Fibroblast of skin of right quadriceps (primary cell): ENCODE measurements at places on chromosomes 7 and 10.

- no peak for DNase-seq
Observed at GRCh38 chr10:47370878-47371277, 13.2 kb downstream of the ZNF488 start.

- no peak for DNase-seq
Observed at GRCh38 chr10:591646-592045, 97.8 kb downstream of the DIP2C start.

DNA sequence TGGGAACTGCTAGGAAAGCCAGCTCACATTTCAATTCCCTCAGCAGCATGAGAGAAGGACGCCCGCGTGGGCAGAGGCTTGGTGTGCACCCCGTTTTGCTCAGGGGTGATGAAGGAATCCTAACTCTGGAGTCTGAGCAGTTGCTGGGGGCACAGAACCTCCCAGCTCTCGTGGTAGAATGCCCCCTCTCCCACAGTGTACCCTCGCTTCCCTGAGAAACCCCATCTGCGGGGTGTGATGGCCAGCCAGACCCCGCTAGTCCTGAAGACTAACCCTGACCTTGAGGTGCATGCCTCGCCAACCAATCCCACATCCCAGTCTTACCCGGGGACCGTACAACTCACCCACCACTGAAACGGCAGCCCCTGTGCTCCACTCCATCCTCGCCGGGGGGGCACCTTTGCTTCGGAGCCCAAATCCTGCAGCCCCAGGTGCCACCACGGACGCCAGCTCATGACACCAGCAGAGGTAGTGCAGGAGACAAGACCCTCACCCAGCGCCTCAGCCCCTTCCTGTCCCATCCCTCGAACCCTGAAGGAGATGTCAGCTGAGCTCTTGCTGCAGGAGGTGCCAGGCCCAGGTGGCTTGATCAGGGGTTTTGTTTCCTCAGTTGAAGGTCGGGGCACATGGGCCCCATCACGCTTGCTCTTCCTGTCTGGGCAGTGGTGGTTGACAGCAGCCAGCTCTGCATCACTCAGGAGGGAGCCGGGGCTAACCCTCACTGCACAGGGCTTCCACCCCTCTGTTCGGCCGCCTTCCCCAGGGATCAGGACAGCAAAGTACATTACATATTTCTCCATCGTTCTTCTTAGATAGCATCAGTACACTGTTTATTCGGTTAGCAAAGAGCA is 236.5 kb downstream of the MGMT start:
- DNase-seq: no peak

DNA sequence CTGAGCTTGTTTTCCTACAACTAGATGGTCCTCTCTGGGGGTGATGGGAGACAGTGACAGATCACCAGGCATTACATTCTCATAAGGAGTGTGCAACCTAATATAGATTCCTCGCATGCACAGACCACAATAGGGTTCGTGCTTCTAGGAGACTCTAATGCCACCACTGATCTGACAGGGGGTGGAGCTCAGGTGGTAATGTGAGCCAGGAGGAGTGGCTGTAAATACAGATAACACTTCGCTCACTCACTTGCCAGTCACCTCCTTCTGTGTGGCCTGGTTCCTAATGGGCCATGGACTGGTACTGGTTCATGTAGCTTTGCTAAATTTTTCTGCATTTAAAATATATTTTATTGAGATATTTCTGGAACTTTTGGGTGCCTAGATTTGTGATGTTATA is 202.3 kb upstream of the ZNF32 start:
- DNase-seq: no peak

DNA sequence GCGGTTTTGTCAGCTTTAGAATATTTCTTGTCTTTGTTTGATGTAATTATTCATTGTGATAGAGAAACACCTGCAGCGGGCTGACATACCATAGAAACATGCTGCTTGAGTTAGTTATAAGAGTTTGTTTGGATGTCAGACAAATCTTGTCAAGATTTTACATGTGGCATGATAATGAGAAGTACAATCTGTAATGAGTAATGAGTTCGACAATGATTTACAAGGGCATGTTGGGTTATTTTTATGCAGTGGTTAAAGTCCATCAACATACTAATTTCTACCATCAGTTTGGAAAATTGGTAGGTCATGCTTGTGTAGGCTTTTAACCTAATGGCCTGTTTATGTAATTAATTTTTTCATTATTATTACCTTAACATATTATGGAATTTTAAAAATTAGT is 31.3 kb downstream of the FZD1 start:
- DNase-seq: no peak

GRCh38 chr7:22872096-22872807 is 49.6 kb upstream of the TOMM7 start:
- DNase-seq: no peak

DNA sequence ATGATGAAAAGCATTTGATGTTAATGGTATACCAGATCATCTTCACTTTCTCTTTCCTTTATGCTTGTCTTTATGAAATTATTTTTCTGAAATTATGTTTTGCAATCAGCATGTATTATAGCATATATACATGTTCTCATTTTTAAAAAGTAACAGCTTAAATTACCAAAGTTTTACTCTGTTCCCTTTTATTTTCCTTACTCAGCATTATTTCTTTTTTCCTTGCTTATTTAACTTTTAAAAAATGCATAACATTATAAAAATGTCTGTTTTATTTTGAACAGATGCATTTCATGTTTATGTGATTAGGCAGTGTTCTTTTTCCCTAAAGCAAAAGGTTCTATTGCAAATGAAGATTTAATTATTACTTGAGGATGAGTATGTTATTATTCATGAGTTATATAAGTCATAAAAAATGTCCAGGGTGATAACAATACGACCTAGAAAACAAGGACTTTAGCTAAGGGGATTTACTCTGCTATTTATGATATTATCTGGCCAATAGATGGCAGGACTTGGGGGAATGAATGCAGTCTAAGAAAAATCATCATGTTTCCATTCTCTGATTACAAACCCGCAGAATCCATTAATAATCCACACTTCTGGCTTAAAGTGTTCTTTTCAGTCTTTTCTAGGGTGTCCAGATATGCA is 38.5 kb downstream of the CABCOCO1 start:
- no peak for DNase-seq

GRCh38 chr10:124094419-124094785 is 1.0 kb upstream of the CHST15 start:
- no peak for DNase-seq

- DNase-seq: no peak
Observed at GRCh38 chr10:18252086-18252485, 111.9 kb downstream of the CACNB2 start.

DNA sequence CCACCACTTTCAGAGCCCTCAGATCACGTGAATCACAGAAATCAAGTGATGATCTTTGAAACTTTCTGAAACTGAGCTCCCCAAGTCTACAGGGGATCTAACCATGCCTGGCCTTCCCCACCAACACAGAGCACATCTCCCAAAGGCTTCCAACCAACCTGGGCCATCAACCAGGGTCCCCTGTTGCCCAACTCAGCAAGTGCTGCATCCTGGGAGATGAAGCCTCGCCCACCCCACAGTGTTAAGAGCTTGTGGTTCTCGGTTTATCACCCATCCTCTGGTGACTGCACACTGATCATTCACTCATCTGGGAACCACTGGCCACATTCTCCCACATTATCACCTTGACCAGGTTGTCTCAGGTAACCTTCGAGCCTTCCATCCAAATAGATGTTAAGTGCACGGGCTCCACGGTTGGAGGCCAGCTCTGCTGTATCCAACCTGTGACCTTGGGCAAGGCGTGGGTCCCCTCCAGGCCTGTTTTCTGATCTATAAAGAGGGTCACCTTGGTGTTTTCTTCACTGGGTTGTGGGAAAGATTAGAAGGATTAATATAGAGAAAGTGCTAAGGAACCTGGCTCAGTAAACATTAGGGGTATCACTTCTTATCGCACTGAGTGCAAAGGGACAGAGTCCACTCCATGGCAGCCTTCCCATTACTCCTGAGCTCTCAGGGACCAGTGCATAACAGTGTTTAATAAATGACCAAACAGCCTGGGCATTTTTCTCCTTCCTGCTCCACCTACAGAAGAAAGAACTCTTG is 3.6 kb downstream of the ZNF488 start:
- DNase-seq: no peak

DNA sequence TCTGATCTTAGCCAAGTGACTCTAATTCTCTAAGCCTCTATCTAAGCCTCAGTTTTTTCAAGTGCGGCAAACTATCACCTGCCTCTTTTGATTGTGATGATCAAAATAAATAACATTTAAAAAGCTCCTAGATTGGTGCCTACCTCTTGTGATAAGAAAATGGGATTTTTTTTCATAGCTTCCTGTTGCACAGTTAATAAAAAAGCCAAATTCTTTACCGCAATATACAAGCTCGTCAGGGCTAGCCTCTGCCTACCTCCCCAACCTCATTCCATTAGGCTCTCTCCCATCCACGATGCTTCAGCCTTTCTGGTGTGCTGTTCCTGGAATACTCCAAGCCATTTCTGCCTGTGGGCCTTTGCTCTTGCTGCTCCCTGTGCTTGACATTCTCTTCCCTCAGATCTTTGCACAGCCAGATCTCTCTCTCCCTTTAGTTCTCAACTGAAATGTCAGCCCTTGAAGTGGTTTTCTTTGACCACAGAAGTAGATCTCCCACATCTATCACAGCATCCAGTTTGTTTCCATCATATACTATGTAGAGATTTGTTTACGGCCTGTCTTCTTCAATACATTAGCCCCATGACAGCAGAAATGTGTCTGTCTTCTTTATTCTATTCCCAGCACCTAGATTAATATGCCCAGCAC is 48.8 kb downstream of the SFR1 start:
- DNase-seq: no peak

- DNase-seq: peak; percentile 15
Observed at GRCh38 chr10:29434111-29434510, 145.2 kb downstream of the LYZL1 start.

GRCh38 chr10:124547647-124548168 is 86.1 kb downstream of the LHPP start:
- DNase-seq: no peak

- no peak for DNase-seq
Observed at GRCh38 chr10:123570898-123571515, 95.1 kb upstream of the GPR26 start.

- no peak for DNase-seq
Observed at GRCh38 chr7:72538147-72538546, 126.0 kb upstream of the CALN1 start.

DNA sequence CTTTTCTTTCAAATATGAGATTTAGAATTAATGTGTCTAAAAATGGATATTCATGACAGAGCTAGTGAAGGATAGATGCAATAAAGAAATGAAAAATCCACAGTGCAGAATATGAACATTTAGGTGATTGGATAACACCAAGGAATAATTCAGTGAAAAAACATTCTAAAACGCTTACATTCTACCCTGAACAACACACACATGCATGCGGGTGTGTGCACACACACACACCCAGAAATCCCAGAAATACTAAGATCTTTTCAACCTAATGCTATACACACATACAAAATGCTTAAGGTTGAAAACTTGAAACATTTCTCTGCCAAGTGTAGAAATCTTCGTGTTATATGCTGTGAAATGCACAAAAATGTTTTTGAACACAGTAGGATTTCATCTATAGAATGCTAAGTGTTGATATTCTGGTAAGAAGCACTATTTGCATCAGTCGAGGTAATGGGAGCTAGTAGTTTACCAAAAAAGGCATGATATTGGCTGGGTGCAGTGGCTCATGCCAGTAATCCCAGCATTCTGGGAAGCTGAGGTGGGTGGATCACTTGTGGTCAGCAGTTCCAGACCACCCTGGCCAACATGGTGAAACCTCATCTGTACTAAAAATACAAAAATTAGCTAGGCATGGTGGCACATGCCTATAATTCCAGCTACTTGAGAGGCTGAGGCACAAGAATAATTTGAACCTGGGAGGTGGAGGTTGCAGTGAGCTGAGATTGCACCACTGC is 600.6 kb downstream of the PHTF2 start:
- DNase-seq: peak; percentile 43

DNA sequence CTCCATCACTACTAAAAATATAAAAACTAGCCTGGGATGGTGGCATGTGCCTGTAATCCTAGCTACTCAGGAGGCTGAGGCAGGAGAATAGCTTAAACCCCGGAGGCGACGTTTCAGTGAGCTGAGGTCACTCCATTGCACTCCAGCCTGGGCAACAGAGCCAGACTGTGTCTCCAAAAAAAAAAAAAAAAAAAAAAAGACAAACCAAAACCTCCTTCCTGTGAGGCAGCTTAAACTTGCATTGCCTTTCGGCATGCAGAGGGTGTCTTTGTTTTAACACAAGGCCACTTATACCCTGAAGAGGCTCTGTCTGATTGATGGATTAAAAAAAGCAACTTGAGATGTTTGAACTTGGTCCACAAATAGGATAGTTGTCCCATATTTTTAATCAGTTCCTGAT is 128.4 kb upstream of the RSU1 start:
- peak; percentile 78 for DNase-seq

DNA sequence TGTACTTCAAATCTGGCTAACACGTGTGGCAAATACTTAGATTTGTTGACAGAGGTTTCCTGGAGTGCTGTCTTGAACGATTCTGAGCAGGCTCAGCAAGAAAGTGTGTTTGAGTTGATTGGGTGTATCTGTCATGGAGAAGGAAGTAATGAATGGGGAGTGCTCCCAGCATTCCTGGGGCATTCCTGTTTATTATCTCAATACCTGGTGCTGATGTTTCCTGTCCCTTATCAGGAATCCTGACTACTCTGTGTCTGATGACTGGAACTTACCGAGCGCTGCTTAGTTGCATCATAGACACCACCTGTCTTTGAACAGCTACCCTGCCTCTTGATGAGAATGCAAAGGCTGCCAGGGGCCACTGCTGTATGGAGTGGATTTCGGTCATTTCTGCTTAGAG is 41.0 kb upstream of the TMEM248 start:
- DNase-seq: no peak

DNA sequence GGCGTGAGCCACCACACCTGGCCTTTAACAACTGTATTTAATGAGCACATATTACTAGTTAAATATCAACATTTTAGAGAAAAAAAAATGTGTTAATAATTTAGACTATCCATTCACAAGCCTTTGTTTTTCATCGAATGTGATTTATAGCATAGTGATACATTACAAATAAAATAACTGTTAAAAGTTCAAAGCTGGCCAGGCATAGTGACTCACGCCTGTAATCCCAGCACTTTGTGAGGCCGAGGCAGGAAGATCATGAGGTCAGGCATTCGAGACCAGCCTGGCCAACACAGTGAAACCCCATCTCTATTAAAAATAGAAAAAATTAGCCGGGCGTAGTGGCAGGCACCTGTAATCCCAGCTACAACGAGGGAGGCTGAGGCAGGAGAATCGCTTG is 72.7 kb downstream of the HACD1 start:
- DNase-seq: no peak

DNA sequence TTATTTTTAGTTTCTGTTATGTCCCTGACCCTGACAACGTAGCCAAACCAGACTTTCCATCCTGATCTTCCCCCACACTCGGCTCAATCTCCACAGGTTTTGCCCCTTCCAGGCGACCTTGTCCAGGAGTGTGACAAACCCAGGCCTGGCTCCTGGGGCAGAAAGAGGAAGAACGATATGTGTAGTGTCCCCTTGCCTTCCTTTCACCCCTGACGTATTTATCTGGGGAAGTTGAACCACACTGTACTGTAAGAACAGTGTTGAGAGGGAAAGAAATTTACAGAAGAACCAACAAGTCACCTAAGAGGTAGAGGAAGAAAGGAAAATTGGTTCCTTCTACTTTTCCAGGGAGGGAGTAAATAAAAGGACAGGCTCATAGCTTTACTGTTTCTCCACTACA is 158.0 kb downstream of the VTI1A start:
- no peak for DNase-seq
